ENCODE measurements at places on chromosomes 2 and 18. TPM values are rescaled to one million over a fixed set of nuclear protein-coding genes. Genes with fewer than 3 reads are reported as not detected.

- DNase-seq, result no peak
Measured at GRCh38 chr18:24395049-24395795, 2.4 kb downstream of the OSBPL1A start.

GRCh38 chr2:120736202-120736623 is 545 bp downstream of the GLI2 start:
- DNase-seq, result no peak

GRCh38 chr18:45860971-45861370 is 35.5 kb downstream of the SIGLEC15 start:
- no peak for DNase-seq

- DNase-seq, result peak; percentile 68
Measured at GRCh38 chr2:144515696-144516410, 4.1 kb downstream of the ZEB2 start.

GRCh38 chr18:22641958-22642357 is 224.2 kb upstream of the CTAGE1 start:
- DNase-seq, result no peak

- no peak for DNase-seq
Measured at GRCh38 chr2:178237488-178238153, 43.3 kb downstream of the OSBPL6 start.

DNA sequence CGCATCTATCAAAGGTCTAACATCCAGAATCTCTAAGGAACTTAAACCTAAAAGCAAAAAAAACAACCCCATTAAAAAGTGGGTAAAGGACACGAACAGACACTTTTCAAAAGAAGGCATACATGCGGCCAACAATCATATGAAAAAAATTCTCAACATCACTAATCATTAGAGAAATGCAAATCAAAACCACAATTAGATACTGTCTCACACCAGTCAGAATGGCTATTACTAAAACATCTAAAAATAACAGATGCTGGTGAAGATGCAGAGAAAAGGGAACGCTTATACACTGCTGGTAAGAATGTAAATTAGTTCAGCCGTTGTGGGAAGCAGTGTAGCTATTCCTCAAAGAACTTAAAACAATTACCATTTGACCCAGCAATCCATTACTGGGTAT is 38.0 kb downstream of the PPP3R1 start:
- DNase-seq, result no peak

- no peak for DNase-seq
Measured at GRCh38 chr18:31500051-31500688, 2.2 kb downstream of the DSG2 start.

GRCh38 chr18:55301824-55302166 is 286.2 kb downstream of the TCF4 start:
- DNase-seq, result no peak

GRCh38 chr18:78776151-78776550 is 203.5 kb upstream of the SALL3 start:
- no peak for DNase-seq

- no peak for DNase-seq
Measured at GRCh38 chr2:167732326-167732725, 515.1 kb downstream of the STK39 start.

DNA sequence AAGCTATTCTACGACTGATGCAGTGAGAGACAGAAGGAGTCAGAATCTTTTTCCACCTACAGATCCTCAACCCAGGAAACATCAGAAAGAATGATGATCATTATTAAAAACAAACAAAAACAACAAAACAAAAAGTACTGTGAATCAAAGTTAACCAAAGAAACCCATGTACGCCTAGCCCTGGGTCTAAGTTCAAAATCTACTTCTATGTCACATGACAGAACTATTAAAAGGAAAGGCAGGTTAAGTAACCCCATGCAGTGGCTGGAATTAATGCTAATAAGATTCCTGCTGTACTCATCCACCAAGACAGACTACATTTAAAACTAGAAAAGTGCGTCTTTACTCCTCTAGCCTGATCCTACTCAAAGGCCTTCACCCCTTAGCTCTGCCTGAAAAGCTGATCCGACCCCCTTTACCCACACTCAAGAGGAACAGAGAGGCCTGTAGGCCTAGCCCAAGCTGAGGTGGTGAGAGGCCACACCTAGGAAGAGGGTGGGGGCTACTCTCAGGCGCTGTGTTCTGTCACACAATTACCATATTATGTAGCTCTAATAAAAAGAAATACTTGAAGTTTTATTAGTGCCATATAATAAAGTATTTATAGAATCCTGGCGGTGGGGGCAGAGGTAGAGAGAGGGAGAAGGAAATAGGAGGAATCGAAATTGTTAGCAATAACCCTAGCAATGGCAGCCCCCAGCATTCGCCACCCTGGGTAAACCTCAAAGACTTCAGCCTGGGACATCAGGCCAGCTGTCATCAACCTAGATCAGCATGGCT is 37.1 kb downstream of the NHEJ1 start:
- DNase-seq, result no peak

DNA sequence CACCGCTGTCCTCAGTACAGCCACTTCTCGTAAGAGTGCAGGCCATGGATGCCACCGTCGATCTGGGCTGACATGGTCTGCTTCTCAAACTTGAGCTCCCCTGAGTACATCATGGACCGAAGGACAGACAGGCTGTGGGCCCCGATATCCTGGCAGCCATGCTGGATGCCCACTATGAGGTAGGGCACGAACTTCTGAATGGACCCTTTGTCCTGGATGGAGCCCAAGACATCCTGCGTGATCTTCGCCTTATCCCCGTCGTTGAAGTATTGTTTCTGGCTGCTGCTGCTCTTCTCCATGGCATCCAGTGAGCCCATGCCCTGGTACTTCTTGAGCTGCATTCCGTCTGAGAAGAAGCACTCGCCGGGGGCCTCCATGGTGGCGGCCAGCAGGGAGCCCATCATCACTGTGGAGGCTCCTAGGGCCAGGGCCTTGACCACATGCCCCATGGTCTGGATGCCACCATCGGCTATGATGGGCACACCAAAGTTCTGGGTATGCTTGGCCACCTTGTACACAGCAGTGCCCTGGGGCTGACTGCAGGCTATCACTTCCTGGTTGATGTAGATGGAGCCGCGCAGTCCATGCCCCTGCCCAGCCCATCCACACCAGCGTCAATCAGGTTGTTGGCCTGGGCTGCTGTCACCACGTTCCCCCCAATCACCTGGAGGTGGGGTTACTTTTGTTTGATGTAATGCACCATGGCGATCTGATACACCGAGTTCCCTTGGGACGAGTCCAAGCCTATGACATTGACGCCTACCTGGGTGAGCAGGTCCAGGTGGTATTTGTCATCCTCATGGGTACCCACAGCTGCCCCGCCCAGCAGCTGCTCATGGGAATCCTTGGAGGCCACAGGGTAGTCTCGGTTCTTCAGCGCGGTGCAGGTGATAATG is 21.8 kb downstream of the CFLAR start:
- DNase-seq, result no peak

GRCh38 chr18:2114289-2114688 is 457.0 kb downstream of the METTL4 start:
- no peak for DNase-seq

DNA sequence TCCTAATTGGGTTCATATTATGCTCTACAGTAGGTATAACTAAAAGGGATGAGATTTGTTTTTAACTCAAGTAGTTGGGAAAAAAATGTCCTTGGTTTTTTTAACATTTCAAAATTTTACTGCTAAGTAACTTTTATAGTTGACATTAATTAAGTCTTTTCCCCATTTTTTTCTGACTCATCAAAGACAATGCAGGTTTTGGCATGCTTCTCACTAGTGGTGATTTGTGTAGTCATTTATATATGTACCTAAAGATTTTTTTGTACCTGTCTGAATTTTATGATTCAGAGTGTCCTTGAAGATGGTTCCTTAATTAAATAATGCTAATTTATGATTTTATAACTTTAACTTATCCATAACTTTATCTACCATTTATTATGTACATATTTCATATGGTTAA is 882.3 kb upstream of the TMEFF2 start:
- no peak for DNase-seq

DNA sequence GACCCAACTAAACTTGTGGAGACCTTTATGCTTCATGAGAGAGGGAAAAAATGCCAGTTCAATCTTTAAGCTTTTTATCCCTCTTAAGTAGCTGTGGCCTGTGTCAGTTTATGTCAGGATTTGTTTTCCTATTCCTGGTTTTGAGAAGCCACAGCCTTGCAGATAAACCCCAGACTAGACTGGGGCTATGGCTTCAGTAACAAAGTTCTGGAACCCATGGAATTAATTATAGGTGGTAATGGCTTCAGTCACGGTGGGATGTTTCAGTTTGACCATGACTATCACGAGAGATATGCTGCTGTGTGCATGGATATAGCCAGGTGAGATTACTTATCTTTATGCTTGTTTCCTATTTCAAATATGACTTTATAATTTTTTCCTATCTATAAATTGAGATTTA is 134.8 kb downstream of the RAPGEF4 start:
- DNase-seq, result no peak

GRCh38 chr2:74958274-74959105 is at the start of gene POLE4:
TSS of gene POLE4 (plus strand) at chr2:74958643. CDS start at chr2:74958680, 37 bp downstream.
- DNase-seq, result peak; percentile 96

DNA sequence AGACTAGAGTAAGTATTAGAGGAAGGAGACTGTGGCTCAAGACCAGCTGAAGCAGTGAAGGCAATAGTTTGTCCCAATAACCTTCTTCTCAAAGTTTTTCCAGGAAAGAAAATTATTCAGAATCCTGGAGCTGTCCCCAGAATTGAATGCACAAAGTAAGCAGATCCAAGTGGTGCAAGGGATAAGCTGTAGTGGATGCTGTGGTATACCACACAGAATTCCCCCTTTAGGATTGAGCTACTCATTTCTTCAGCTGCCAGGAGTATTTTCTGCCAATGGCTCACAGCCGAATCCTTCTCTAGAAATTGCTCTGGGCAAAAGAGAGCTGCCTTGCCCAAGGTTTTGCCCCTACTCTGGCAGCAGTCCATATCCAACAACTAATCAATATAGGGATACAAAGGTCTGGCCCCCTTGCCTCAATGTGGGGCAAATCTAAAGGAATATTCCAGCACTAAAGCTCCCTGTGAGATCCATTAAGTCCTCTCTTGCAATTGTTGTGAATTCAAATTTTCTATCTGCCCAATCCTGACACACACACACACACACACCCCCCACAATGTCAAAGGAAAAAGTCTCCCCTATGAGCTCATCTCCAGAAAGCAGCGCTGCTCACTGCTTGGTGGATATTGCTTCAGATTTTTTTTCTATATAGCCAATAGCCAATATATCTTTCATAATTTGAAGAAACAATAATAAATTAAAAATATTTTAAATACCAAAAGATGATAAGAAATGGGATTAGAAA is 18.4 kb upstream of the TCF7L1 start:
- no peak for DNase-seq

GRCh38 chr2:193885419-193885818 is 1690.7 kb upstream of the TMEFF2 start:
- no peak for DNase-seq

DNA sequence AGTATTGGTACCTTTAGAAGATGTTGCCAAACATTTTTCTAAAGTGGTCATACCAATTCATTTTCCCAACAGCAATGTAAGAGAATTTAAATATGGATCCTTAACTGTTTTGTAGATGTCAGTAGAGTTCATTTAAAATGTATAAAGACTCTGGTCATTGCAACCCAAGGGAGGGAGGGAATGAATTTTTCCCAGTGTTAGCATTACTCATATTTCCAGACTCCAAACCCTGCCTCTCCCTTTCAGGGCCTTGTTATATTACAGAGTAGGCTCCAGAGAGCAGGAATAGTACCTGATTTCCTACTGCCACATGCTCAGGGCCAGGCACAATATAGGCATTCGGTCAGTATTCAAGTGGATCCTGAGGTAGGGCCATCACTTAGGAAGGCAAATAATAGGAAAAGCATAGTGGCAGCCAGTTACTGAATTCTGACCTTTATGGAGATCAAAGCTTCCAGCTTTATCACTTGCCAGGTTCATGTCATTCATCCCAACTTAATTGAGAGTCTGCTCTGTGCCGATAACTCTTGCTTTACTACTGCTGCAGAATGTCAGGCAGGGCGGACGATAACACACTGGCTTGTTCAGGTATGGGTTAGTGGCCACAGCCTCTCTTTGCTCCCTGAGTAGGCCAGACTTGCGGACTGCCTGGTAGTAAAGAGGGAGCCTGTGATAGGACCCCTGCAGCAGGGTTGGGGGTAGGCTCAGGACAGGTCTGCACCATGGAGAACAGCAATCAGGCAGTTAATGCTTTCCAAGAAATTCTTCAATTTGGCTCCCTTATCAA is 75.3 kb downstream of the OSBPL6 start:
- DNase-seq, result no peak

DNA sequence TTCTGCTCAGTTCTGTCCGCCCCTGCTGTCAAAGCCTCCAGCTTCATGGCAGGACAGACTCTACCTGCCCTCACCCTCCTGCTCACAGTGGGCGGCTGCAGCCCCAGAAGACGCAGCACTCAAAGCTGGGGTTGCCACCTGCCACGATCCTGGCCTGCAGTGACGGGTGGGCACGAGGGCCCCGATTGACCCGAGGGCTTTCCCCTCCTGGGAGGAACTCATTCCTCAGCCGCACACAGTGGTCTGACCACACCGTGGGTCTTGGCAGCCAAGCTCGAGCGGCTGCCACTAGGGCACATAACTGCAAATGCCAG is 47.1 kb downstream of the HS6ST1 start:
- DNase-seq, result no peak

GRCh38 chr2:68377137-68377780 is 12.2 kb downstream of the PLEK start:
- DNase-seq, result no peak

GRCh38 chr18:76935722-76936337 is 113.5 kb downstream of the ZNF236 start:
- DNase-seq, result no peak

DNA sequence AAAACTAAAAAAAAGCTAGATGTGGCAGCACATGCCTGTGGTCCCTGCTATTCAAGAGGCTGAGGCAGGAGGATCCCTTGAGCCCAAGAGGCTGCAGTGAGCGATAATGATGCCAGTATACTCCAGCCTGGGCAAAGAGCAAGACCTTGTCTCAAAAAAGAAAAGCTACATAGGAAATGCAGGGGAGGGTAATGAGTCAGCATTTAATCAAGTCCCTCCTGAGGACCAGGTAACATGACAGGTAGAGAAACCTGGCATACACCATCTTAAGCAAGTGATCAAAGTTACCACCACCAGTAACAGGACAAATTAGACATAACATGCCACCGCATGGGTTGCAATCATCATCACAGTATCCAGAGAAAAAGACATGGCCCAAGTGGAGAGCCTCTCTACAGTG is 25.8 kb downstream of the MYO5B start:
- DNase-seq, result no peak

DNA sequence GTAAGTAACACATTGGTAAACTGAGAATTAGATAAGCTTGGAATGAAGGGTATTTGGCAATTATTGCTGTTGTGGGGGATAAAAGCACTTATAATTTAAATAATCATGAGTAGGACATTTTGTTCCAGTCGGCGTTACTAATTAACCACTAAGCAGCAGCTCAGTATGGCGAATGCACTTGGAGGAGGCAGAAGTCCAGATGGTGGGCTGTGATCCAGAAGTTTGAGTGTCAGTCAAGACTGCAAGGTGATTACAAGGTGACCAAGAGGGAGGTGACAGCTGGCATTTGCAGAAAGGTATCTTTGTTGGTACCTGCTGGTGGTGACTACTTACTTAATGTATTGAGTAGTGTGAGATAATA is 643.6 kb upstream of the FAM98A start:
- no peak for DNase-seq

The INHBB gene
- 5.2 TPM for total RNA-seq

The ADCY3 gene
- total RNA-seq, result 36.1 TPM

The COL3A1 gene
- total RNA-seq, result 187 TPM

The ADD2 gene
- total RNA-seq, result 2.1 TPM

The SNORC gene
- 0.53 TPM for total RNA-seq

The AAK1 gene
- total RNA-seq, result 73.3 TPM
